ENCODE measurements at places on chromosomes 16 and 17. TPM values are rescaled to one million over a fixed set of nuclear protein-coding genes. Genes with fewer than 3 reads are reported as not detected.

Gene CLEC18C
- total RNA-seq, result not detected

Gene SSTR5
- total RNA-seq, result not detected

Gene EVI2A
- 1.7 TPM for total RNA-seq

Gene FUS
- total RNA-seq, result 246 TPM

Gene CMTM2
- not detected for total RNA-seq

Gene PLA2G10
- total RNA-seq, result not detected

Gene UBE2G1
- 157 TPM for total RNA-seq

Gene KRT20
- total RNA-seq, result not detected

Gene CDH3
- not detected for total RNA-seq

Gene SOCS3
- total RNA-seq, result 29.8 TPM

Measured in psoas muscle (tissue), 8 donors.